ENCODE measurements at places on chromosomes 12 and 14. TPM values are rescaled to one million over a fixed set of nuclear protein-coding genes. Genes with fewer than 3 reads are reported as not detected.

DNA sequence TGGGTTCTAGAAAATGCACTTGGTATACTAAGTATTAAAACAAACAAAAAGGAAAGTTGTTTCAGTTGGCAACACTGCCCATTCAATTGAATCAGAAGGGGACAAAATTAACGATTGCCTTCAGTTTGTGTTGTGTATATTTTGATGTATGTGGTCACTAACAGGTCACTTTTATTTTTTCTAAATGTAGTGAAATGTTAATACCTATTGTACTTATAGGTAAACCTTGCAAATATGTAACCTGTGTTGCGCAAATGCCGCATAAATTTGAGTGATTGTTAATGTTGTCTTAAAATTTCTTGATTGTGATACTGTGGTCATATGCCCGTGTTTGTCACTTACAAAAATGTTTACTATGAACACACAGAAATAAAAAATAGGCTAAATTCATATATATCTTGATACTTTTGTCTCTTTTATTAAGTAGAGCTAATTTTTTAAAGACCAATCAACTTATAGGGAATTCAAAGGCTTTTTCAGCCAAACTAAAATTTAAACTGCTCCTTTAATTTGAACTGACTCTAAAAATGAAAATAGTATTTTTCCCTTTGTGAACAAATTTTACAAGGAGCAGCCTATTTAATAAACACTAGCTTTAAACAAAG lies 2.8 kb downstream of the FOXG1 start:
- no peak for DNase-seq

DNA sequence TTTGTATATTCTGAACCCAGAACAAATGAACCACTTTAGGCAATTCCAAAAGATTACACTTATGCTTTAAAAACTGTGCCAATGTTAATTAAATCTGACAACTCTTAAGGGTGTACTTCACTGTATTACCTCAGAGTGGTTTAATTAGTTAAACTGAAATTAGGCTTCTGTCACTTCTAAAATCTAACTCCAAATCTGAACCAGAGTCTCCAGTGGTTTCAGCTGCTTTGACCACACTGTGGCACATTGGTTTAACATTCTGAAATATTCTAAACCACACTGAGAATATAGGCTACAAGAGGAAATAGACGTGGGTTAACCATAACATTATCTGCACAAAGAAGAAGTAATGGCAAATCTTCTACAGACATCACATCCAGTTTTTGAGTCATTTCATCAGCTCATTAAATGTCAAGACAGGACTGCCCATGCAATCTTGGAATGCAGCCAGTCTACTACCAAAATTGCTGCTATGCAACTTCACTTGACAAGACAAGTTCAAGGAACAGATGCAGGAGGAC lies 94.8 kb downstream of the LRP6 start:
- no peak for DNase-seq

DNA sequence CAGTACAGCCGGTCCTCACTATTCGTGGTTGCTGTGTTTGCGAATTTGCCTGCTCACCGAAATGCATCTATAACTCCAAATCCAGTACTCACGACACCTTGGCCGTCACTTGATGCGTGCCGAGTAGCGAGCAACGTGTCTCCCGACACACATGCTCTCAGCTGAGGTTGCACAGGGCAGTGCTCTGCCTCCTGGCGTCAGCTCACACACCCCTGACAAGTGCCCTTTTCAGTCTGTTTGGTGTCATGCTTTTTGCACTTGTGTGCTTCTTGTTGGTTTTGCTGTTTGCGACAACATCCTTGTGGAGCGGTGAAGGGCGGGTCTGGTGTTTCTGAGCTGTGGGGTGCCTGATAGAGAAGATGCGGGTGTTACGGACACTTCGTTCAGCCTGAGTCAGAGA lies 110.4 kb upstream of the RFLNA start:
- no peak for DNase-seq

GRCh38 chr12:11649413-11650285 lies at the start of gene ETV6:
Gene ETV6, plus strand, starts transcription at chr12:11649674. Its CDS starts 454 bp downstream, at chr12:11650128.
- peak; percentile 62 for DNase-seq

- peak; percentile 38 for DNase-seq
Observed at GRCh38 chr12:32561931-32562341, 117.2 kb upstream of the DNM1L start.

GRCh38 chr12:20567413-20567812 lies 127.7 kb upstream of the SLCO1C1 start:
- DNase-seq: no peak

DNA sequence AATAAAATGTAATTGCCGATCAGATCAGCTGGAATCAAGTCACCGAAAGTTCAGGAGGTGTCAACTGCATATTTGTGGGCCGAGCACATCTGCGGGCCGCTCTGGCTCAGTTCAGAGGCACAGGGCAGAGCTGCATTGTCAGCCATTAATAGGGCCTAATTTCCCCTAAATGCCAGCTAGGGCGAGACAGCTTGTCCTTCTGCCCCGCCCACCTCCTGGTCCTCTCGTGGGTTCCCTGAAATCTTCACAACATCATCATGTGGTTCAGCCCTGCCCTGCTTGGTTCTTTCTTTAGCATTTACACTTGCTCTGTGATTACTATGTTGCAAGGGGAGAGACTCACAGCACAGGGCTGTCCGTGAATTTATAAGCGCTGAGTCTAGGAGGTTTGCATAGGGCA lies 148.9 kb downstream of the CHST11 start:
- no peak for DNase-seq

GRCh38 chr12:114631242-114631641 lies 52.7 kb downstream of the TBX3 start:
- no peak for DNase-seq

GRCh38 chr14:71628433-71628832 lies 303.8 kb upstream of the RGS6 start:
- no peak for DNase-seq

DNA sequence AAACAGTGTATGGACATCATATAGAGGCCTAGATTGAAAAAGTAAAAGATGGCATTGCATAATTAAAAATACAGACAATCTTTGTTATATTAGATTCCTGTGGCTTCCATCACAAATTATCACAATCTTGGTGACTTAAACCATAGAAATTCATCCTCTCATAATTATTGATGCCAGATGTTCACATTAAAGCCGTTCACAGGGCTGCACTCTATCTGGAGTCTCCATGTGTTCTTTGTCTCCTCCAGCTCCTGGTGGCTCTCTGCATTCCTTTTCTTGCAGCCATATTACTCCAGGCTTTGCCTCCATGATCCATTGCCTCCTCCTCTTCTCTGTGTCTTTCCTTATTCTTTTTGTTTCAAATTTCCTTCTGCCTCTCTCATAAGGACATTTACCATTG lies 875.7 kb upstream of the USP15 start:
- no peak for DNase-seq

DNA sequence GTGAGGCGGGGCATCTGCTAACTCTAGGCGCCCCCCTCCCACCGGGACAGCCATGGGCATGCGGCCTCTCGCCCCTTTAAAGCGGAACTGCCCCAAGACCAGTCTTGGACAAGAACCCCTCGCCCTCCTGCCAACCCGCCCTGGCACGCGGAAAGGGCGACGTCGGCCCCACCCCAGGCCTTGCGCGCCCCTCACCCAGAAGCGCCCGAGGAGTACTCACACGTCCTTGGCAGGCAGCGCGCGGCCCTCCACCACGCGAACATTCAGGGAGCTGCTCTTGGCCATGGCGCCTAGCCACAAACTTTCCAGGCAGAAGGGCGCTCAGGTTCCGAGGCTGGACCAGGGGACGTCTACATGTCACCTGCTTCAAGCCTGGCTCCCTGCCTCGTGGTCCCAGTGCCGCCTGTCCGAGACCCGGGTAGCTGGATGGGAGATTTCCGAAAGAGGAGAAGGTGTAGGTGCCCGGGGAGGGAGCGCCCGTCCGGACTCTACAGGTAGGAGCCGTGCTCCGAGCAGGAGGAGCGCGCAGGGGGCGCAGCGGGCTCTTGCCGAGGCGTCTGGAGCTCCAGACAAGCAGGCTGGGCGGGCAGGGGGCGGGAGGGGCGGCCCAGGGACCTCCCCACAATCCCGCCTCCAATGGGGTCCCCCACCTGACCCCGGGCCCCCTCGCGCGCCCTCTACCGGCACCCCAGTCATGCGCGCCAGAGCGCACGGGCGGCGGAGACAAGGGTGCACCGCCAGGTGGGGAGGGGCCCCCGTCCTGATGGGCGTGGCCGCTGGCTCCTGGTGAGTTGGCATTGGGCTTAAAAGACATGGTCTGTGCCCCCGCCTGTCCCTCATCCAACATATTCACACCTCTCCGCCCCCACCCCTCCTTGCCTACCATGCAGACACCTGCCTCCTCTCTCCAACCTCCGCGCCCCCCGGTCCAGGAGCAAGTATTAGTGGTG lies at the start of gene RASAL1:
Gene RASAL1, minus strand, starts transcription at position 584 of the 950 bp plus-strand sequence. Its CDS starts 299 bp downstream, at position 285.
- no peak for DNase-seq

Gene TEX52
- total RNA-seq: not detected

Gene CCDC88C
- 44.7 TPM for total RNA-seq

Gene SMCO2
- not detected for total RNA-seq

Gene OVCH1
- 0.16 TPM for total RNA-seq

Gene KSR2
- total RNA-seq: 0.14 TPM

Gene SLCO1B1
- 0.21 TPM for total RNA-seq

Gene GLIPR1L2
- 0.40 TPM for total RNA-seq

Gene FAR2
- 13.6 TPM for total RNA-seq

Gene IFI27
- 9.5 TPM for total RNA-seq

Gene TAS2R8
- not detected for total RNA-seq

Data from neural crest cell (in vitro differentiated cells).